NCI-H460 (cell line): ENCODE measurements at places on chromosomes 7 and 10. TPM values are rescaled to one million over a fixed set of nuclear protein-coding genes. Genes with fewer than 3 reads are reported as not detected.

DNA sequence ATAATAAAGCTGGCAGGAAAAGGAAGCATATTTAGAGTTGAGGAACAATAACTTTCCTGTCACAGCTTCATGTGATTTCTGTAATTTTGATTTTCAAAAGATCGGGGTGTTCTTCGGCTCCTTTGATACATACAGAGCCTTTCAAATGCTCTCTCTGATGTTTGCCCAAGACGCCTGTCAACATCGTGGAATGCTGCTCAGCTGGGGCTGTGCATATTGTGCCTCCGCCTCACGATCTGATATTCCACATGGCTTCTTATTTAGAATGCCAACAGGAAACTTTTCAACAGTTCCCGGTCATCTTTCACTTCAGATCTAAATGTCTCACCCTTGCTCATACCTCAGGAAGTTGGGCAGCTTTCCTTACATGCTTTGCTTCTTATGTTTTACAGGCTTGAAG is 7.3 kb downstream of the NPY start:
- no peak for DNase-seq

GRCh38 chr7:119270045-119270464 is 1002.9 kb upstream of the KCND2 start:
- DNase-seq: peak; percentile 72

MMP21 gene
- total RNA-seq: not detected in 2 replicates

- no peak for DNase-seq
These were observed 353.0 kb downstream of the ANKRD30A start for GRCh38 chr10:37478381-37478780.

- DNase-seq: no peak
These were observed 51.4 kb downstream of the FAM241B start for GRCh38 chr10:69681436-69681835.

CARD11 gene
- total RNA-seq: 0.05 TPM in 1 of 2 replicates, not detected in the other

DNA sequence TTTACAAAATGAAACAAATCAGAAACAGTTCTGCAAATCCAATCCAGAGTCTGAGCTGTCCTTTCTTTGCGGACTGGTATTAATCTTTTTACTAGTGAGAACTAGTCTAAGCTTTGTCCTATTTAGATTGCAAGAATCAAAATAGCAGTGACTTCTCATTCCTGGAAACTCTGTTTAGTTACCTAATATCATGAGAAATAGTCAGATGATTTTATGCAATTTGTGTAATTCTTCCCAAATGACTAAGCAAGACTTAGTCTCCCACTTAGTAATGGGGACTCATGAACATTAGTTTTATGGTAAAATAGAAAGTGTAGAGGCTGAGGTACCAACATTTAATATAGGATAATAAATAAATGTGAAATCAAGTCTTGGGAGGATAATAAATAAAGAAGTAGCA is 341.3 kb downstream of the DNAJB9 start:
- no peak for DNase-seq

GRCh38 chr7:4861673-4862072 is at the start of gene PAPOLB:
PAPOLB (minus strand) TSS chr7:4862030; CDS start chr7:4861810, 220 bp downstream.
- DNase-seq: no peak

- DNase-seq: no peak
These were observed 62.6 kb downstream of the TACR2 start for GRCh38 chr10:69353977-69354635.

DNA sequence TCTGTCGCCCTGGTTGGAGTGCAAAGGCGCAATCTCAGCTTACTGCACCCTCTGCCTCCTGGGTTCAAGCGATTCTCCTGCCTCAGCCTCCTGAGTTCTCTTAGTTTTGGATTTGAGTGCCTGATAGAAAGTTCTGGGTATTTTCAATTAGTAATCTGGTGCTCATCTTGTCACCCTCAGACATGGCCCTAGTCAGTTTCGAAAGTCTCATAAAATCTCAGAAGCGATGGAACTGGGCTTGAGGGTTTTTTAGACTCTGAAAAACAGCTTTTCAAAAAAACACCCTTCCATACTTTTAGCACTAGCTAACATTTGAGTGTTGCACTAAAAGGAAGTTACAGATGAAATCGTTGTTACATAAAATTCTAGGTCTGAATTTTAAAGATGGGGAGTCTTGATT is 9.4 kb upstream of the PIP4K2A start:
- no peak for DNase-seq

GRCh38 chr7:50832744-50833143 is 50.0 kb upstream of the GRB10 start:
- DNase-seq: no peak

HDAC9 gene
- total RNA-seq: 0.02 and 0.03 TPM in 2 replicates

DNA sequence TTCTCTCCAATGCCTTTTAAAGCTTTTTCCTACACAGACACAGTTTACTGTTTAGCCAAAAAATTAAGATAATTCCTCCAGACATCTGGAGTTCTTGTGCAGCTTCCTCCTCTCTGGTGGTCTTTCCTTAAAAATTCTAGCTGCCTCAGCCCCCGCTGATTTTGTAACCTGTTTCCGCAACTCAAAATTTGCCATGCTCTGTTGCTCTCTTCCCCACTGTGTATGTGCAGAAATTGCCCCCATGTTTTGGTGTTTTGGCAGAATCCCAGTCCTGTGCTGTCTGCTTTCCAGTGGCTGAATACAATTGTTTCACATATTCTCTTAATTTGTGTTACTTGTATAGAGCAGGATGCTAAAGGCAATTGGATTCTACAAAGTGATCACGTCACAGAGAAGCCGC is 151.7 kb upstream of the PRSS1 start:
- no peak for DNase-seq

GRCh38 chr7:107982918-107983389 is 20.0 kb downstream of the LAMB1 start:
- DNase-seq: no peak

- DNase-seq: peak; percentile 17
These were observed 38.6 kb downstream of the NEBL start for GRCh38 chr10:20858292-20859124.

DNA sequence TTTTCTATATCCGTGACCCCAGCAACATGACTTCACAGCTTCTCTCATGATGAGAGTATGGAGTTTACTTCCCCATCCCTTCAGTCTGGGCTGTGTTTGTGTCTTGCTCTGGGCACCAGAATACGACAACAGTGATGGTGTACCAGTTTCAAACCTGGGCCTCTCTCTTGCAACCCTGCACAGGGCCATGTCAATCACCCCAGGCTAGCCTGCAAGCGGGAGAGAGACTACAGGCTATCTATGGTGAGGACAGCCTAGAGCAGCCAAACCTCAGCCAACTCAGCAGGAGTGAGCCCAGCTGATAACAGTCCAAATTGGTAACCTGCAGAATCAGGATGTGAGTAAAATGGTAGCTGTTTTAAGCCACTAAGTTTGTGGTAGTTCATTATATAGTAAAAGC is 235.8 kb downstream of the CHCHD3 start:
- no peak for DNase-seq

OR2A42 gene
- not detected in 2 replicates for total RNA-seq

DNA sequence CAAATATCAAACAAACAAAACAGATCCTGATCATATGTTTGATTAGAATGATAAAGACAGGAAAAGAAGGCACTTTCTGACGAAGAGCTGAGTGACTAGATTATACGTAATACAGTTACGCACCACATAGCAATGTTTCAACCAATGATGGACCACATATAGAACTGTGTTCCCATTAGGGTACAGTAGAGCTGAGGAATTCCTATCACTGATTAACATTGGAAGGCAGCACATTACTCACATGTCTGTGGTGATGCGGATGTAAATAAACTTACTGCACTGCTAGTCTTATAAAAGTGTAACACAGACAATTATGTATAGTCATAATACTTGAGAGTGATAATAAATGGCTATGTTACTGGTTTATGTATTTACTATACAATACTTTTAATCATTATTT is 98.3 kb downstream of the PTN start:
- DNase-seq: no peak

DNA sequence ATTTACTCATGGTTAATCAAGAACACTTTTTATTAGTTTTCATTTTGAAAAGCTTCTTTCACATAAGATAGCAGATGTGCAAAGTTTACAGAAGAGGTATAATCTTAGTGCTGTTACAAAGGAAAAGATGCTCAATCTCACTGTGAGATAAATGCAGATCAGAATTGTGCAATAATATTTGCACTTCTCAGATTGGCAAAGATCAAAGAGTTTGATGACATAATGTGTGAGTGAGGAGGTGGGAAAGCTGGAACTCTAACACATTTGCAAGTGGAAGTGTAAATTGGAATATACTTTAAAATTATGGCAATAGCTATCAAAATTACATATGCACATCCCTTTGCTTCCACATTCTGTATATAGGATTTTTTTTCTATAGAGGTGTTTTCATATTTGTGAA is 21.5 kb upstream of the STN1 start:
- no peak for DNase-seq

- no peak for DNase-seq
These were observed 13.9 kb downstream of the ARHGAP22 start for GRCh38 chr10:48590945-48591344.
